ENCODE measurements at places on chromosomes 1 and 21.

DNA sequence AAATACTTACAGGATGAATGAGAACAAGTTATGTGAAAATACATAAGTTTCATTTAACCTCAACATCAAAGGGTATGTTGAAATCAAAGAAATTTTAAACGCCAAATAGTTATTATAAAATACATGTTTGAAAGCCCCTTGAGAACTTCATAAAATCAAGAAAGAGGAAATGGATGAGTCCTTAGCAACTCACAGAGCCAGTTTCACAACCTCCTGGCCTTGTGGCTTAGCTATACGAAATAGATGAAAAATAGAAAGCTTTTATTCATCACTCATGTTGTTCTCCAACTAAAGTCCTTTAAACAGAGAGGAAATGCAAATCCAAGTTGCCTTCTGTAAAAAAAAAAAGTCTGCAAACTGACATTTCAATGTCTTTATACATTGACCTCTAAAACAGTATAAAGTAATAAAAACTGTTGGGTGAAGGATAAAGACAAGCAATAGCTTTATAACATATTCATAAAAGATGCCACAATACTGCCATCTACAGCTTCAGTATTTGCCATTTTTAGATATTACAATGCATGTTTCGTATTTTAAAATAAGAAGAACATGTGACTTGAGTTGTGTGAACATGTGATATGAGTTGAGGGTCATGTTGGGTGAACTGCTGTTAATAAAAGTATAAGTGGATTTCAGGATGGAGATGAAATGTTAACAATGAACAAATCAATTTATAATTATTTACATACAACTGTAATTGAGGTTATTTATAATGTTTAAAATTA lies 847.8 kb downstream of the MRPL39 start:
- no peak for DNase-seq

- DNase-seq = no peak
Observed at GRCh38 chr21:35127851-35128250, 78.7 kb upstream of the RUNX1 start.

DNA sequence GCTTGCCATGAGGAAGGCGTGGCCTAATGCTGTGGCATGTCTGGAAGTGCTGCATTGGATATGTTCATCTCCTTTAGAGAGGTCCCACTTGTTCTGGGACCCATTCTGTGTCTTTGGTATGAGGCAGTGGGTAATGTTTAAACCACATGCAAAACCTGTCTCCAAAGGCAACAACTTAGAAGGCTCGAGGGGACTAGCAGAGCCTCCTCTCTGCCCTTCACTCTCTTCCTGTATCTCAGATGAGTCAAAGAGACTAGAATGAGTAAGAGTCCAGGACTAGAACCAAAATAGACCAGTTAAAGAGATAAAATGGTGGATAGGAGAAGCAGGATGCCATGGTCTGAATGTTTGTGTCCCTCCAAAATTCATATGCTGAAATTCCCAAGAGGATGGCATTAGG lies 220.8 kb upstream of the KIAA0040 start:
- DNase-seq = no peak

DNA sequence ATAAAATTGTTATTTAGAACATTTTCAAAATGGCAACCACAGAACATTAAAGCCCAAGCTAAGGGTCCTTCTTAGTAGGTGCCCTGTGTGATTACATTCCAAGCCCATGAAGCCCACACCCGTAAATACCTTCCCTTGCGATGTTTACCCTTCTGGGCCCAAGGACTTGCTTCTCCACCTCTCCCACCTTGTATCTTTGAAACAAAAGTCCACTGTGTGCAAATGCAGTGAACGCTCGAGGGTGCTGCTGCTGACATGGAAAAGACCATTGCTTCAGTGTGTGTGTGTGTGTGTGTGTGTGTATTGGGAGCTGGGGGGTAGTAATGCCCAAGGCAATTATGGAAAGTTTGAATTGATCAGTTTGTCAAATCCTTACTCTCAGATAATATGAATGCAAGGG lies 298.1 kb downstream of the TGFB2 start:
- no peak for DNase-seq

GRCh38 chr1:79726321-79726720 lies 719.8 kb upstream of the ADGRL4 start:
- no peak for DNase-seq
